ENCODE measurements at places on chromosomes 1 and 21.

DNA sequence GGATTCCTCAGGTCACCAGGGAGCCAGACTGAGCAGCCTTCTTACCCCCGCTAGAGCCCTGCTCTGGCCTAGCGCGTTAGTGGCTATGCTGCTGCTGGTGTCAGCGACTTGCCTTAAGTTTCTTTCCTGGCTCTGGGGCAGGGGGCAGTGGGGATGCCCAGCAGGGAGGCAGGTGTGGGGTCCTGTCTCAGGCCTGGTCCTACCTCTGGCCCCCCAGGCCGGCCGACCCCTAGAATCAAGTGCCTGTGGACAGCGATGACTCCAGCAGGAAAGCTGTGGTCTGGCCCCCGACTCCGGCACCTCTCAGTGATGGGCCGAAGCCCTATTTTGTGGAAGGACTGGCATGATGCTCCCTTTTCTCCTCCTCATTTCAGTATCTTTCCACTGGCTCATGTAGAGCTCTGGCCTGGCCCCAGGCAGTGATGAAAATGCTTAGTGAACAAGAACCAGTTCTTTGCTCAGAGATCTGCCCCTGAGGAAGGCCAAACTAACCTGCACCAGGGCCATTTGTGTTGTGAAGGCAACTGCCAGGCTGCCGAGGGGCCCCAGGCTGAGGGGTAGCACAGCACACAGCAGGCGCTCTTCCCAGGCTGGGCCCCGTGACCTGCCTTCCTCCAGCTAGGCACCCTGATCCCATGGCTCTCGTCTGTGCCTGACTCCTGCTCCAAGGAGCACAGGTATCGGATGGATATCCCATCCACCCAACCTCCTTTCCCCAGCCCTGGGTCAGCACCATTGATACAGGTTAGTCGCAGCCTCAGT, 23.7 kb downstream of the MRPL37 start:
- DNase-seq, result no peak

DNA sequence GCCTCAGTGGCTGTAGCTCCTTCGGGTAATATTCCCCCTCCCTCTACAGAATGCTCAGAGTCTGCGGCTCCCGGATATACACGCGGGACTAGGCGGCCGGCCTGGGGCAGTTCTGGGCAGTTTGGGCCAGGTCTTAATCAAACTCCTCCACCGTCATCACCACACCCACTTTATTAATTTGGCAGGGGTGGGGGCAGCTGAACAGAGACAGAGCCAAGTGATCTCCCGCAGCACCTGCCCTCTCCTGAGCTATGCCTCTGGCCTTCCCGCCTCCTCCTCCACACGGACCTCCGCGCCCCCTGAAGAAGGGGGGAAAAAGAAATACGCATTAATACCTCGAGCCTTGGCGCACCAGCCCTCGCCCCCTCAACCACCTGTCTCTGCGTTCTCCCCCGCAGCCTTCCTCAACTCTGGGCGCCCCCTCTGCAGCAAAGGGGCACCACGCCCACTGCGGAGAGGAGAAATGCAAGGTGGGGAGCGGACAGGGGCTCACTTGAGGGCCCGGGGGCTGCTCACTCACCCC, 42.6 kb downstream of the CD34 start:
- no peak for DNase-seq

DNA sequence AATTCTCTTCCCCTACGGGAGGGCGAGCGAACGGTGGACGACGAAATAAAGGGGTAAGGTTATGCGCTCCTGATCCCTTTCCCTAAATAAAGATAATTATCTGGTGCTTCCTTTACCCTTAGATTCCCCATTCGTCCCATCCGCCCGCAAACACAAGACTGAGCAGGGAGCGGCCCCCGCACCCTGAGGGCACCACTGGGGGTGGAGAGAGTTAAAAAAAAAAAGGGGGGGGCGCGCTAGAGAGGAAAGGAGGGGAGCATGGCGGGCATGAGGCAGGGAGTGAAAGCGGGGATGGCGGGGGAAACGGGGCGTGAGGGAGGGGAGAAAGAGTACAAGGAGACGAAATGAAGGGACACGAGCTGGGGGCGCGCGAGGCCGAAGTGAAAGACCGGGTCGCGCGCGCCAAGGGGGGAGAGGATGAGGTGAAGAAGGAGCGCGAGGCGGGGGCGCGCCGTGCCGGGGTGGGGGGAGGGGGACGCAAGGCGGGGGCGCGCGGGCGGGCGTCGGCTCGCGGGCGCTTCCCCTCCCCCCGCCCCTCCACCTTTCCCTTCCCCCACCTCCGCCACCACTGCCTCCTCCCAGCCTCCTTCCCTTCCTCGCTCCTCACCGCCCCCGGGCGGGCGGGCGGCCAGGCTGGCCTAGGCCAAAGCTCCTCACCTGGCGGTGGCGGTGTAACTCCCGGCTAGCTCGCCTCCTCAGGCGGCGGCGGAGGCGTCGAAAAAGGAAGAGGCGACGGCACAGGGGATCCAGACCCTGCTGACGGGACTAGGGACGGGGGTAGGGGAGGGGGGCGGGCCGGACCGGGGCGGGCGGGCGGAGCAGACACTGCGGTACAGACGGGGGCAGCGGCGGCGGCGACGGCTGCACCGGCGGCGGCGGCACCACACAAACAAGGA, 448 bp downstream of the GATAD2B start:
- DNase-seq, result no peak

- DNase-seq, result no peak
Observed at GRCh38 chr1:119510046-119510445, 3.0 kb downstream of the HSD3B1 start.

DNA sequence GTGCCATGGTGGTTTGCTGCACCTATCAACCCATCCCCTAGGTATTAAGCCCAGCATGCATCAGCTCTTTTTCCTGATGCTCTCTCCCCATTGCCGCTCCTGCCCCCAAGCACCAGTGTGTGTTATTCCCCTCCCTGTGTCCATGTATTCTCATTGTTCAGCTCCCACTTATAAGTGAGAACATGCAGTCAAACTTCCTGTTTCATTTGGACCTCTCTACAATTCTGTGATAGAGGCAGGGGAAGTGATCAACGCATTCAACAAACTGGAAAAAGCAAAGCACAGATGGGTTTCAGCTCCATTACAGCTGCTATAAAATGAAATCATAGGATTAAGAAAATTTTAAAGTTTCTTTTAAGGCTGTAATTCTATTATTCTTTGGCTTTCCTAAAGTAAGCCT, 23.3 kb upstream of the CD55 start:
- no peak for DNase-seq

- no peak for DNase-seq
Observed at GRCh38 chr1:60890664-60891063, 191.7 kb upstream of the NFIA start.

- no peak for DNase-seq
Observed at GRCh38 chr1:15249081-15249480, 2.1 kb downstream of the FHAD1 start.

GRCh38 chr1:38039331-38040088, 7.1 kb downstream of the POU3F1 start:
- DNase-seq, result no peak

DNA sequence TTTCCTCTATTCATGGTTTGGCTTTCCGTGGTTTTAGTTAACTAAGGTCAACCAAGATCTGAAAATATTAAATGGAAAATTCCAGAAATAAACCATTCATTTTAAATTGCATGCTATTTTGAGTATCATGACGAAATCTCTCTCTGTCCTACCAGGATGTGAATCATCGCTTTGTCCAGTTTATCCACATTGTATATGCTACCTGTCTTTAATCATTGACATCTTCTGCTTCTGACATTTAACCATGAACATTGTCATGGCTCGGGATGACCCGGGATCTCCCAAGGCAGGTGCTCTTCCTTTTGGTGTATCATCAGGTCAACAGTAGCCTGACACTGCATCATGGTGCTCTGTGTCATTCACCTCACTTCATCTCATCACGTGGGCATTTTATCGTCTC, 125.5 kb upstream of the HNRNPU start:
- DNase-seq, result peak; percentile 22

- peak; percentile 77 for DNase-seq
Observed at GRCh38 chr1:201295861-201296260, 12.6 kb downstream of the PKP1 start.
